ENCODE measurements at places on chromosomes 6 and 20.

DNA sequence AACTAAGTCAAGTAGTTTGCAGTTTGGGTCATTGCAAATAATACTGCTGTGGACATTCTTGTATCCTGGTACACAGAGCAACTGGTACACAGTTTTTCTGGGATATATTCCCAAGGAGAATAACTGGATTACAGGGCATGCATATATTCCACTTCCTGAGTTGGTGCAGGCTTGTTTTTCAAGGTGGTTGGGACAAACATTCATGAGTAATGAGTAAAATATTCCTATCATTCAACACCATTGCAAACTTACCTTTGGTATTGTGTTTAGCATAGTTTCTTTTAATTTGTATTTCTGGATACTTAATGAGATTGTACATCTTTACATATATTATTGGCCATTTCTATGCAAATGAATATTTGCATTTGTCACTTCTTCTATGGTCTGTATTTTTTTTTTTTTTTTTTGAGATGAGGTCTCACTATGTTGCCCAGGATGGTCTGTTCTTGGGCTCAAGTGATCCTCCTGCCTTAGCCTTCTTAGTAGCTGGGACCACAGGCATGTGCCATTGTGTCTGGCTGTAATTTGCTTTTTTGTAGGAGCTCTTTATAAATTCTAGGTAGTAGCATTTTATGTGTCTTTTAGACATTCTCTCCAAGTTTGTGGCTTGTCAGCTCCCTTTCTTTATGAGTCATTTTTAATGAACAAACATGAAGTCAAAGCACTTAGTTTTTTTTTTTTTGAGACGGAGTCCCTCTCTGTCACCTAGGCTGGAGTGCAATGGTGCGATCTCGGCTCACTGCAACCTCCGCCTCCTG lies 158.7 kb downstream of the SOX4 start:
- no peak for DNase-seq

GRCh38 chr20:41587956-41588355 lies 30.2 kb downstream of the CHD6 start:
- no peak for DNase-seq

DNA sequence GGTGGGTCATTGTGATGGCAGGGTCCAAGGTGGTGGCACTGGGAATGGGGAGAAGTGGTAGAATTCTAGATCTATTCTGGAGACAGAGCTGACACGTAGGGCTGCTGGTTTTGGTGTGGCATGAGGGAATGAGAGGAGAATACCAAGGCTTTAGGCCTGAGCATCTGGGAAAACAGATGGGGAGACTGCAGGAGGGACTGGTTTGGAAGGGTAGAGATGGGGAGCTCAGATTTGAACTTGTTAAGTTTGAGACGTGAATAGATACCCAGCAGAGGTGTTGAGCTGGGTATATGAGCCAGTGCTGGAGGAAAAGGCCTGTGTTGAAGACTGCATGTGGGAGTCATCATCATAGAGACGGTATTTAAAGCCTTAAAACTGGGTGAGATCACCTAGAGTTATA lies 17.5 kb downstream of the TRMT6 start:
- no peak for DNase-seq

DNA sequence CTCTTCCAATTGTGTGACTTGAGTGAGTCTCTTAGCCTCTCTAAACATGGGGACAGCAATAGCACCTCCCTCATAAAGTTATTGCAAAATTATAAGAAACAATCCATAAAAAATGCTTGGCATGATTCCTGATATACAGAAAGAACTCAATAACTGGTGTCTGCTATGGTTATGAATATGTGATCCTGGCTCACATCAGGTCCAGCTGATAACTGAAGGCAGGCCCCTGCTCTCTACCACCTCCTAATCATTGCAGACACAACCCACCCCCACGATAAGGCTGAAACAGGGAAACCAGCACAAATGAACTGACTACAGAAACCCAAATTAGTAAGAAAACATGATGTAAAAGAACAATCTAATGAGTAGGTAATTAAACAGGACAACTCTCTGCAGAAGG lies 5.4 kb downstream of the TRIM15 start:
- no peak for DNase-seq

GRCh38 chr6:133207754-133208153 lies 33.4 kb upstream of the EYA4 start:
- no peak for DNase-seq

- DNase-seq = no peak
Measured at GRCh38 chr20:58707770-58708169, 15.2 kb downstream of the NPEPL1 start.

DNA sequence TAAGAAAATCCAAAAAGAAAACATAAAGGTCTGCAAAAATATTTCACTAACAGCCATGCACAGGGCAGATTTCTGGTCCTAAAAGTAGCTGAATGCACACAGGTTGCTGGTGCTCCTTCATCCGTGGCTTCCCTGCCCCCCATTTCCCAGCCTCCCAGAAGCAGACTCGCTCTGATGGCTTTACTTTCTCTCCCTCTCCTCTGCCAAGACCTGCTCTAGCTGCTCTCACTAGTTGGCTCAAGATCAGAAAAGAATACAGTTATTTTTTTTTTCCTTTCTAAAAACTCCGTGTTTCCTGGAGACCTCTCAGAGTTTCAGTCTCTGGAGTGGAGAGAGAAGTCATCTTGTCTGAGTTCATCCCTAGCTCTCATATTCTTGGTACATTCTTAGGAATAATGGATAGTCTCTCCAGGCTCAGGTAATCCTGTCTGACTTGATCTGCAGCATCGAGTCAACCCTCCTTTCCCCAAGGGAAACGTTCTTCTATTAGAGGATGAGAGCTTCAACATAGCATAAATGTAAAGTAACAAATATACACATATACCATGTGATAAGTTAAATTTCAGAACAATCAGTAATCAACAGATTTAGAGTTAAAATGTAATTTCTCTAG lies 214.2 kb downstream of the TBC1D7 start:
- no peak for DNase-seq

DNA sequence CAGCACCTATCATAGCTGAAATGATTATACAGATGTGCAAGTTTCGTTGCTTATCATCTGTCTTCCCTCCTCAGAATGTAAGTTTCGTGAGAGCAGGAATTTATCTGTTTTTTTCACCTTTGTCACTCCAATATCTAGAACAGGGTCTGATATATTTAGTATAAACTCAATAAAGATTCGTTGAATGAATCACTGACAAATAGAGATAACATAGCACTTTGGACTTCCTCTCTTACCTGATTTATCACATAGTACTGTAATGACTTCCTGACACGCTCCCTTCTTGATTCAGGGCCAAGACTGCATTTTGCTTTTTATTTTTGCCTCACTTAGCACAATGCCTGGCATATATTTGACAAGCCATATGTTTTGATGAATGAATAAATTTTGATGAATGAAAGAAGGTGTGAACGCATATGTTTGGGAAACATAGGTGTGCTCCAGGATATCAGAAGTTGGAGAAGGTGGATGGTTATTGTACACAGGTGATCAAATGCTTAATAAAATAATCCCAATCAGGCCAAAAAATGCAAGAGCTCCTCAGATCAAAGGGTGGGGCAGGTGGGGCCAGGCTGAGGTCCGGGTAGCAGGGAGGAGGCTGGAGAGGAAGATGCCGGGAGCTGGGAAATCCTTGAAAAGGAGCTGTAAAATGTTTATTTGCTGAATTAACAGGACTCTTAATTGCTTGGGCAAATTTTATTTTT lies 33.0 kb downstream of the PIM1 start:
- DNase-seq = peak; percentile 8

- no peak for DNase-seq
Measured at GRCh38 chr6:145891565-145891964, 72.6 kb downstream of the SHPRH start.

DNA sequence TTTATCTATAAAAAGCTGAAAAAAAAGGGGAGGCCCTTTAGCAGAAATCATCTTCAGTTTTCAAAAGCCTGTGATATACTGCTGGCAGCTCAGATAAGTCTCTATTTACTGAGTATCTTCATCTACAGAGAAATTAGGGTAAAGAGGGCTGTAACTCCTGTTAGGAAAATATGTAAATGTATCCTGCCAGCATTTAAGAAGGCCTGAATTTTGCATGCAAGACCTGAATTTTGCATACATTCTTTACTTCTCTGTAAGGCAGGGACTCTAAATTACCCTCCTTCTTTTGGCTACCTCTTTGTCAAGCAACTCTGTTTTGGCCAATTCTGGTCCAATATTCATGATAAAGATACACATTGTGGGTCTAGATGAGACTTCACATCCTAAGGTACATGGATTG lies 150.6 kb upstream of the SPACA1 start:
- DNase-seq = no peak
